ENCODE measurements at places on chromosomes 6 and 20.

- DNase-seq = no peak
Observed at GRCh38 chr6:125853756-125854155, 63.0 kb downstream of the NCOA7 start.

GRCh38 chr6:149925974-149926777 is 3.3 kb upstream of the RAET1G start:
- peak; percentile 74 for DNase-seq

- no peak for DNase-seq
Observed at GRCh38 chr6:15481390-15482291, 181.2 kb downstream of the DTNBP1 start.

DNA sequence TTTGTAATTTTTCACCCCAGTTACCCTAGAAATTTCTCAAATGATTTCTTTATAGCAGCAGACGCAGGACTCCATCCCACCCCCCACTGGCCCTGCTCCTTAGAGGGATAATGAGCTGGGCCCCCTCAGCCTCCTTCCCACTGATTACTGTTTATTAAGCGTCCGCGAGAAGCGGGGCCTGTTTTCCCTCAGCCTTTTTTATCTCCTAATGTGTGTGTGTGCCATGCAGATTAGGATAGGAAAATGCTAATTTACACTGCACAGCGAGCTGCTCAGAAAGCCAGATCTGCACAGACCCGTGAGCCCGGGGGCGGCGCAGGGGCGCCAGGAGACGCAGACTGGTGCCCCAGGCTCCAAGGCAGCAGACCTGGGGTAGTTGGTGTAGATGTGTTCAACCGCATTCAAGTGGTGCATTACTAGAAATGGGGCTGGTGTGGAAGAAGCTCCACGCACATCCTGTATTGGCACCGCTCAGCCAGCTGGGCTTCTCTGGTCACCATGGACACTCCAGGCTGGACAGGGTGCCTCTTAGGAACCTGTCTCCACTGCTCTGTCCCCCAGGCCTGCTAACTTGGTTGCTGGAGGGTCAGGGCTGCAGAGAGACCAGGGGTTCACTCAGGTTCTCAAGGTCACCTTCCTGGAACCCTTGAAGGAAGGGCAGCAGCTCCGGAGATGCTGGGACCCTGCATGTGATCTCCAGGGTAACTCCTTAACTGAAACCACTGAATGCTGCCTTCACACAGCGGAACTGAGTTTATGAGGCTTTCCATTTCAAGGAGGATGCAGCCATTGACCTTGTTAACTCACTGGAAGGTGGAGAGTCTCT is 256.3 kb downstream of the ERMARD start:
- DNase-seq = no peak

DNA sequence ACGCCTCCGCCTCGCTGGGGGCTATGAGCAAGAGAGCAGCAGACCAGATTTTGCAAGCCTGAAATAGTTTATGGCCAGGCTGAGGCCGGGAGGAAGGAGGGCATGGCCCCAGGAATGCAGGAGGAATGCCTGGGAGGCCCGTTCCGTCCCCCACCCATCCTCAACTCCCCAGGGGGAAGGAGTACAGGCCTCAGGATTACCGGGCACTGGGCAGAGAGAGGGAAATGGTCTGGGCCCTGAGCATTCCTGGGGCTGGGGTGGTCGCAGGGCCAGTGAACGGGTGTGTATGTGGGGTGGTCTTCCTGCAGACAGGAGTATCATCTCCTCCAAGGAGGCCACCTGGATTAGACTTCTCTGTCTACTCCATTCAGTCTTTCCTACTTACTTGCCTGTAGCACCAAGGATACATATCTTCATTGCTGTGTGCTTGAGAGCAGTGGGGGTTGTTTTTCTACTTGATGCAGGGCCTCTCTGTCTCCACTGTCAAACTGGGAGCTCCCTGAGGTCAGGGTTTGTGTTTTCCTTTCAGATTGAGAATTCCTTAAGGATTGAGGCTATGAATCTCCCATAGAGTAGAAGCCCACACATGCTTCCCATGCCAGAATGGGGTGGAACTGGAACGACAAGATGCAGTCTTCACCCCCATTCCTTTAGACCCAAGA is 81.3 kb downstream of the VEGFA start:
- peak; percentile 55 for DNase-seq

DNA sequence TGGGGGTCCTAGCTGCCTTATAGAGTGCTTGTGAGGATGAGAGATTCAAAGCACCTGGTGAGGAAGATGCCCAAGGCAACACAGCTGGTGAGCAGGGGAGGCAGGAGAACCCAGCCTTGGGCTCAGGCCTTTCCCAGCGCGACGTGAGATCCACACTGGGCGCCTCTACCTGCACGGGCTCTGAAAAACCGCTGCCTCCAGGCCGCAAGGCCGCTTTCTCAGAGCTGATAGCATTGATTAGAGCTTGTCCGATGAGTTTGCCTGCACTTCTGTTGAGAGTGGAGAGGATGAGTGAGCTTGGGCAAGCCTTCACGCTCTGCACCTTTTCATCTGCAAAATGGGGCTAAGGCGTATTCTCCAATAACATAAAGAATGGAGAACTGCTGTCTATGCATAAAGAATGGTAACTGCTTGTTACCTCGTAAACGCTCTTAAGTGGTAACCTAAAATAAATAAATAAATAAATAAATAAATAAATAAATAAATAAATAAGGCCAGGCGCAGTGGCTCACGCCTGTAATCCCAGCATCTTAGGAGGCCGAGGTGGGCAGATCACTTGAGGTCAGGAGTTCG is 916 bp downstream of the PABPC1L start:
- no peak for DNase-seq

DNA sequence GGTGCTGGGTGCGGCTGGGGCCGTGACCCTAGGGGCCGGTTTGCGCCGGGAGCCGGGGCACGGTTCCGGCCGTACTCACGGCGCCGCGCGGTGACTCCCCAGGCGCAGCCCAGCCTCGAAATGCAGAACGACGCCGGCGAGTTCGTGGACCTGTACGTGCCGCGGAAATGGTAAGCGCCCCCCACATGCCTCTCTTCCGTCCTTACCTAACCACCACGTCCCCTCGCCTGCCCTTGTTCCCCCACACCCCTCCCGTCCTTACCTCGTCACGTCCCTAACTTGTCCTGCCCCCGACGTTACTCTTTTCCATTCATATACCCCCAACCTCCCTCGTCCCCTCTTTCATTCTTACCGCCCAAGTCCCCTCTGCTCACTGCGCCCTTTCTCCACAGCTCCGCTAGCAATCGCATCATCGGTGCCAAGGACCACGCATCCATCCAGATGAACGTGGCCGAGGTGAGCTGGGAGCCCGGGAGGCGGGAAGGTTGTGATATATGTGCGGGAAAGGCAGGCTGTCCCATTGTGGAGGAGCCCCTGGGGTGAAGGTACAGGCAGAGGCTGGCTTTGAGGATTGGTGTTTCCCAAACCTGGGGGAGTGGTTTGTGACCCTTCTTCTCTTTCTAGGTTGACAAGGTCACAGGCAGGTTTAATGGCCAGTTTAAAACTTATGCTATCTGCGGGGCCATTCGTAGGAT is 463 bp downstream of the RPS21 start:
- no peak for DNase-seq

GRCh38 chr6:122631571-122632249 is 21.5 kb downstream of the PKIB start:
- DNase-seq = no peak

GRCh38 chr6:6046716-6047115 is 40.0 kb upstream of the NRN1 start:
- DNase-seq = no peak

DNA sequence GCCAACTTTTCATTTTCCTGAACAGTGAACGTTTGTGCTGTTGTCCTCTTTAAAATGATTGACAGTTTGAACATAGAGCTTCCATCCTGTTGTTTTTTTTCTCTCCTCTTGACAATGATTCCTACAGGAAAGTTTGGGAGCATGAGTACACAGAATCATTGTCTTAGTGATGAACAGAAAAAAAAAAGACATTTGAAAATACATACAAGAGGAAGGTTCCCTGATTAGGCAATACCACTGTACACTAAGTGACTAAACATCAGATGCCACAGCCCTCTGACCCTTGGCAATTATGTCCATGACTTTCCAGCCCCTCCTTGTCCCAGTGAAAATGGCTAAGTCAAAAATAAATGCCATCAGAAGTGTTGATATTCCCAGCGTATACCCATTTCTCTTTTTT is 71.5 kb downstream of the RTN4IP1 start:
- no peak for DNase-seq

DNA sequence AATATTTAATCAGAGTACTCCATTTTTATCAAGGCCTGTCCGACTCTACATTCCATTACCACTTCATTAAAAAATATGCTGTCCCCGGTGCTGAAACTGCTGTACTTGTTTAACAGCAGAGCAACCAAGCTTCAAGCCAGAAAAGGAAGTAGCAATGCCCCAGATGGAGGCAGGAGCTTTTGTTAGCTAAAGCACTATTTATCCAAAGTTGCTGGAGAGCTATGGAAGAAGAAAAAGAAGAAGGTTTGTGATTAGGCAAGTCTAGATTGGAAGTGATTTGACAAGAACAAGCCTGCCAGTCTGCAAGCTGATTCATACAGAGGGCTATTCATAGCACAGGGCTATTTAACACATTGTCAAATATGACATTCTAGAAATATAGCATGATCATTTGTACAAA is 160.9 kb upstream of the SPTLC3 start:
- no peak for DNase-seq

- no peak for DNase-seq
Observed at GRCh38 chr6:37874726-37875125, 55.2 kb downstream of the ZFAND3 start.

- DNase-seq = no peak
Observed at GRCh38 chr6:98241630-98242029, 592.7 kb upstream of the POU3F2 start.

DNA sequence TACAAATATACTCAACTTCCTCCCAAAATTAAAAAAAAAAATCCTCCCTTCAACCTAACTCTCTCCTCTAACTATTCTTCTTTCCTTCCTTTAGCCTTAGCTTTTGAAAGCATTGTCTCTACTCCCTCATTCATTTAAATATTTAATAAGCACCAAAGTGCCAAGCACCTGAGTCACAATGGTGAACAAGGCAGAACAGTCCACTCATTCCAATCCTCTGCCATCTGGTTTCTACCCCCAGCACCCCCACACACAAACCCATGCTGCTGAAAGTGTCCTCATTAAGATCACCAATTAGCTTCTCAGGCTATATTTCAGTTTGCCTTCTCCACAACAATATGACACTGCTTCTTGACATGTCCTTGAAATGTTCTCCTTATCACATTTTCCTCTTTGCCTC is 76.3 kb downstream of the DTNBP1 start:
- peak; percentile 21 for DNase-seq

GRCh38 chr20:60104993-60105803 is 147.0 kb downstream of the CDH26 start:
- no peak for DNase-seq

DNA sequence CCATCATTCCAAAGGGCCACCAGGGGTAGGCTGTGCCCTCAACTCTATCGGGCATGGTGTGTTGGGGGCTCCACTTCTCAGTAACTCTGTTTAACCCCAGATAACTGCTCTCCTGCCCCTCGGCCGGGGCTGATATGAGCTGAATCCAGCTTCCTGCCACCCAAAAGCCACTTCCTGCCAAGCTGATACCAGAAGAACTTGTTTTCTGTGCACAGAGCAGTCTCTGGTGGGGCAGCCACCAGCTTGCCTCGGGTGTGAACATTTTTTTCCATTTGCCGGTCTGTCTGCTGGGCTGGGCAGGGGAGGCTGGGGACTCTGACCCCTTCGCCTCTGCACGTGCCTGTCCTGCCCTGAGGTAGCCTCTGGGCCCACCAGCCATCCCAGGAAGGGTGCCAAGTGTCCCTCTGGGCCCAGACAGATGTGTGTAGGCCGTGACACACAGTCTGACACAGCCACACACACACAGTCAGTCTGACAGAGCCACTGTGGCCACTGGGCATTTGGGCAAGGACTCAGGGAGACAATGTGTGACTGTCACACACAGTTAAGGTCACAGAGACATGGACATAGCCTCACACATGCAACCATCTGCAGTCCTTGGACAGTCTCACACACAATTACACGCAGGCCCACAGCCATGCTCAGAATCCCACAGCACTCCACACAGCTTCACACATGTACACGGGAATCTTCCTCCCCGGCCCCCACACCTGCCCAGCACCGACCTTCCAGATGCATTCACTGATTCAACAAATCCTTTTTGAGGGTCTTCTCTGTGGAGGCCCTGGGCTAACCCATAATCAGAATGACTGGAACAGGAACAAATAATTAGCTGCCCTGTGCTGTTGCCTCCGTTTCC is 45.1 kb downstream of the NOL4L start:
- DNase-seq = no peak

- peak; percentile 6 for DNase-seq
Observed at GRCh38 chr6:159213405-159213804, 44.2 kb downstream of the FNDC1 start.

- no peak for DNase-seq
Observed at GRCh38 chr20:50429412-50429811, 80.8 kb upstream of the PTPN1 start.

GRCh38 chr6:111603040-111603439 is 2.6 kb downstream of the TRAF3IP2 start:
- DNase-seq = peak; percentile 93

- no peak for DNase-seq
Observed at GRCh38 chr20:61953037-61954021, 112.4 kb downstream of the TAF4 start.

DNA sequence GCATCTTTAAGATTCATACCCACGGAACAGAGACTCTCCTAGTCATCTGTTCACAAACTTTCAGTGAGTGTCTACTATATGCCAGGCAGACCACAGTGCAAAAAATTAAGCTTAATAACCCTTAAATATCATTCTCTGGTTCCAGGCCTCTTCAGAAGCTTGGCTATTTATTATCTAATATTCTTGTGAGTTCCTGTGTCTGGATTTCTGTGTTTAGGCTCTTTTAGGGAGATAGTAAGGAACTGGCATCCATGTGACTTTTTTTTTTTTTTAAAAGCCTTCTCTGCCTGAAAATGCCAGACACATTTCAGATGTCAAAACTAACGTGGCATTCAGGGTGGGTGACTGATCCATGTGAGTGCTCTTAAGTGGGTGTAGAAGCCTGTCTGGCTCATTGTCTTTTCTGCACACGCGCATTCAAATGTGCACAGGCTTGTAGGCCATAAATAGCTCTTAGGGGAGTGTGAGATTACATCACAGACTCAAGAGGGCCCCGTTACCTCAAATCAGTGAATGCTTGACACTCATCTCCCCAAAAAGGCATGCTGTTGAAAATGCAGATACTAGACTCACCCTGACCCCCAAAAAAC is 141.9 kb downstream of the GMPR start:
- no peak for DNase-seq

GRCh38 chr6:23269436-23269835 is 700.1 kb downstream of the HDGFL1 start:
- DNase-seq = peak; percentile 50

- no peak for DNase-seq
Observed at GRCh38 chr6:38198219-38198618, 378.7 kb downstream of the ZFAND3 start.

GRCh38 chr6:14012313-14013030 is 87.7 kb downstream of the RNF182 start:
- no peak for DNase-seq

Data from fibroblast of lung (primary cell).